ENCODE measurements at places on chromosomes 11 and 22.

DNA sequence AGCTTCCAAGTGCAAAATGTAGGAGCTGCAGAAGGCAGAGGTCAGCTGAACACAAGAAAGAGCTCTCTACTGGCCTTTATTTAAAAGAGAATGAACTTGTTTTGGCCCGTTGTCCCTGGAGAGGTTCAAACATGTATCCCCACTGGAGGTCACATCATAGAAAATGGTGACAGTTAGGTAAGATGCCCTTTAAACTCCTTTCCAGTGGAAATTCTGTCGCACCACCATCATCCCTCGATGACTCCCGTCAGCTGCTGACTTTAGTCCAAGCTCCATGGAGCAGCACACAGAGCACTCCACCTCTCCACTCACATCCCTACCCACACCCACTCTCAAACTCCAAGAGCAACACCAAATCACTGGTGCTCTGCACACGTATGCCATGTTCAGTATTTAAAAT is 15.2 kb upstream of the P4HA3 start:
- DNase-seq, result no peak

- DNase-seq, result no peak
Observed at GRCh38 chr11:37500425-37500824, 902.4 kb upstream of the RAG2 start.

DNA sequence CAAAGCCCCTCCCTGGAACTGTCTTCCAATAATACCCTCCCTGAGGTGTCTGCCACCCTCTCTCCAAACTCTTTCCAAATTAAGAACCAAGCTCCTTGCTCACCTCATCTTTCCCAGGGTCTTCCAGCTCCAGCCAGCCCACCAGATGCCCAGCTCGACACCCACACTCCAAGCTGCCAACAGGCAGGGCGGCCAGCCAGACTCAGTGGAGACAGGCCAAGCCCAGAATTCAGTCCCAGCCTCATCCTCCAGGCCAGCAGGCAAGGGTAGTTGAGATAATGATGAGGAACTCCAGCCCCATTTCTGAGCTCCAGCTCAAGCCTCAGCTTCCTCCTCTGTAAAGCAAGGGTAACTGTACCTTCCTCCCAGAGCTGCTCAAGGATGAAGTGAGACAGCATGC is 132.9 kb downstream of the CHST1 start:
- no peak for DNase-seq

- DNase-seq, result no peak
Observed at GRCh38 chr11:23263466-23263865, 403.2 kb upstream of the CCDC179 start.

- no peak for DNase-seq
Observed at GRCh38 chr22:22487869-22488597, 20.5 kb downstream of the ZNF280B start.

GRCh38 chr22:30574997-30575671 is 669 bp upstream of the GAL3ST1 start:
- DNase-seq, result no peak

DNA sequence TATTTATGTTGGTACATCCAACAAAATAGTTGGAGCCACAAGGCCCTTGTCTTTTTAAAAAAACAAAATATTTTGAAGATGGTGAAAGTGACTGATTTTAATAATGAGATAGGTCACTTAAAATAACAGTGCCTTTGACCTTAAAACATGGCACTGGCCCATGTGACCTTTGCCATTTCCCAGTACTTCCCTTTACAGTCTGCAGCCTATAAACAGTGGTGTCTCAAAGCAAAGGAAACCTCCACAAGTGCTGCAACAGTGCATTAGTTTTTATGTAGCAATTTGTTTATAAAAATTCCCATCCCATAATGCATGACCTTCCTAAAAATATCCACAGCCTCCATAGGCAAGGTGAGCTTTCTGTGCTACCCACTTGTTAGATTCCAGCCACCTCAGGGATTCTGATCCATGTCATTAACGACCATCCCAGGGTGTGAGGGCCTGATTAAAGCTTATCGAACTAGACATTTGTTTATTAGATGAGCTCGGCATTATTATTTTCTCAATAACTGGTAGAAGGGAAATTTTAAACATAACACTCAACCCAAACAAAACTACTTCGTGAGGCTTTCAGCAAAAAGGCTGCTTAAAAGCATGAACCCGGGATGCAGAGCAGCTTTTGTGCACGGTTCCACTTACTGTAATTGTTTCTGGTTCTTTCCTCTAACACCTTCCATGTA is 28.0 kb upstream of the CRKL start:
- DNase-seq, result no peak

- no peak for DNase-seq
Observed at GRCh38 chr11:108511851-108512474, 13.8 kb upstream of the POGLUT3 start.

DNA sequence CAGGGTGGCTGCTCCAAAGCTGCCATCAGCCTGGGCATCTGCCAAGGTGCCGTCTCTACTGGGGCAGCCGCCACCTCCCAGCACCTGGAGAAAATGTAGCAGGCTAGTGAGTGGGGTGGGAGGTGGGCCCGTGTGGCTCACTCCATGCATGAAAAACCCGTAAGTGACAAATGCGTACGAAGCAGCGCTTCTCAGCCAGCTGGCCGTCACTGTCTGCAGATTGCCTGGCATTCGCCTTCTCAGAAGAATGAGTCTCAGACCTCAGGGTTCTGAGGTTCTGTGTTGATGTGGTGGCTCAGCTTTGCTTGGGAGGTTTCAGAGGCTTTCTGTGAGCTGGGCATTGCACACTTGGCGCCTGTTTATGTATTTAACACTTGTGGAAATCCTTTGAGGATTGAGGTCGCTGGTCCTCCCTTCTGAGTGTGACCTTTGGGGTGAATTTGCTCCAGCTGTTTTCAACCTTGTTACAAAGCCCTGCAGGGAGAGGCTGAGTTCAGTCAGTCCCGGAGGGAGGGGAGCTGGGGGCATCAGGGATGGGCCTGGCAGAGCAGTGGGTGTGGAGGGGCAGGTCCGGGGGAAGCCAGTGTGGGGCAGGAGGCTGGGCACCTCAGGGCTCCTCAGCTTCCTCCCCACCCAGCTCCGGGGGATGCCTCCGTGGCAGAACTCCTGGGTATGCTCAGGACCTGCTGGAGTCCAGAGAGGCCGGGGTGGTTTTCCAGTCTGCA is 977.0 kb downstream of the TBC1D22A start:
- no peak for DNase-seq

DNA sequence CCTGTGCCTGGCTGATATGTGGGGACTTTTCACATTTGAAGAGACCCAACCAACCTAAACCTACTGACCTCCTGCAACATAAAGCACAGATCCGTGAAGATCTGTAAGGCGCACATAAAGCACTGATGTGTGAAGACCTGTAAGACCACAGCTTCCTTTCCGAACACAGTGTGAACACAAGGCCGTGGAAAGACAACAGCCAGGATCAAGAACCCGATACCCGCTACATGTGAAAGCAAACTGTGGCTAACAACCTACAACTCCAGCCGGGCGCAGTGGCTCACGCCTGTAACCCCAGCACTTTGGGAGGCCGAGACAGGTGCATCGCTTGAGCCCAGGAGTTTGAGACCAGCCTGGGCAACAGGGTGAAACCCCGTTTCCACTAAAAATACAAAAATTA is 17.6 kb upstream of the PPFIA1 start:
- no peak for DNase-seq

GRCh38 chr11:20099527-20099926 is 60.7 kb downstream of the DBX1 start:
- DNase-seq, result no peak

- DNase-seq, result no peak
Observed at GRCh38 chr11:36300650-36301049, 4.6 kb downstream of the PRR5L start.

All from T-helper 17 cell (primary cell).